Mammary epithelial cell (primary cell): ENCODE measurements at places on chromosomes 12 and 14. TPM values are rescaled to one million over a fixed set of nuclear protein-coding genes. Genes with fewer than 3 reads are reported as not detected.

The SLC5A8 gene
- total RNA-seq, result not detected

The CPNE6 gene
- total RNA-seq, result not detected in 2 replicates

The AKAP6 gene
- 9.2 TPM for total RNA-seq

The SDS gene
- total RNA-seq, result not detected in 2 replicates

The SERPINA5 gene
- 1.7 TPM for total RNA-seq

The PHETA1 gene
- 6.8 TPM for total RNA-seq

The HSPB8 gene
- total RNA-seq, result 4.5 TPM

The FZD10 gene
- total RNA-seq, result 0.09 TPM in 1 of 2 replicates, not detected in the other

The RASSF9 gene
- 13.5 TPM for total RNA-seq

The PTGDR gene
- not detected for total RNA-seq

The ZFHX2 gene
- total RNA-seq, result 0.17 TPM

The SYNDIG1L gene
- not detected in 2 replicates for total RNA-seq

GRCh38 chr12:5524769-5525436 lies 93.0 kb downstream of the NTF3 start:
- no peak for DNase-seq

- DNase-seq, result no peak
These were observed 453.7 kb downstream of the VRK1 start for GRCh38 chr14:97250931-97251330.

- DNase-seq, result peak; percentile 79
These were observed 61.3 kb upstream of the METAP2 start for GRCh38 chr12:95412482-95413311.

DNA sequence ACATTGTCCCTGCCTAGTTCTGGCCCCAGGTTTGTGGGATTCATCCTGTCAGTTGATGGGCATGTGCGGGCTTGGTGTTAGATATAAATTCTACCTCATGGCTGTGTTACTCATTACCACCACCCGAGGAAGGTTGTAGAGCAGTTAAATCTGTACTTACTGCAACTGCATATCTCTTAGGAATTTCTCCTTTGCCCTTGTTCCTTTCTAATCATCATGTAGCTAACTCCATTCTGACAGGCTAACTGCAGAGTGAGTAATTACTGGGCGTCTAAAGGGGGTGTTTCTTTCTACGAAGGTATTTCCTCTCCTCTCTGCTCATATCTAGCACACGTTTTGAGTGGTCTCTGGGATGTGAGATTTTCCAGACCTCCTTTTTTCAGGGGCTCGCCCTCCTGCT lies 1076.7 kb downstream of the TMTC2 start:
- DNase-seq, result peak; percentile 78

- DNase-seq, result no peak
These were observed 1021.9 kb downstream of the LRFN5 start for GRCh38 chr14:42628602-42629001.

- no peak for DNase-seq
These were observed 21.1 kb downstream of the OR6J1 start for GRCh38 chr14:22623047-22623446.

DNA sequence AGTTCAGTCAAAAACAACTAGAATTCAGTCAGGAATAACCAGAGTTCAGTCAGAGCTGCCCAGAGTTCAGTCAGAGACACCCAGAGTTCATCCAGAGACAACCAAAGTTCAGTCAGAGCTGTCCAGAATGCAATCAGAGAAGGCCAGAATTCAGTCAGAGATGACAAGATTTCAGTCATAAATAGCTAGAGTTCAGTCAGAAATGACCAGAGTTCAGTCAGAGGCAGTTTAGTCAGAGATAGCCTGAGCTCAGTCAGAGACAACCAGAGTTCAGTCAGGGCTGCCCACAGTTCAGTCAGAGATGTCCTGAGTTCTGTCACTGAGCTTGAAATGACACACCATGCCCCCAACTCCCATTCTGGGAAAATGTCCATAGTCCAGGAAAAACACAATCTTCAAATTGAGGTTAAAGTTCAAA lies 1102.8 kb downstream of the BCL11B start:
- DNase-seq, result no peak

GRCh38 chr14:90742729-90743128 lies 73.5 kb downstream of the TTC7B start:
- DNase-seq, result no peak

DNA sequence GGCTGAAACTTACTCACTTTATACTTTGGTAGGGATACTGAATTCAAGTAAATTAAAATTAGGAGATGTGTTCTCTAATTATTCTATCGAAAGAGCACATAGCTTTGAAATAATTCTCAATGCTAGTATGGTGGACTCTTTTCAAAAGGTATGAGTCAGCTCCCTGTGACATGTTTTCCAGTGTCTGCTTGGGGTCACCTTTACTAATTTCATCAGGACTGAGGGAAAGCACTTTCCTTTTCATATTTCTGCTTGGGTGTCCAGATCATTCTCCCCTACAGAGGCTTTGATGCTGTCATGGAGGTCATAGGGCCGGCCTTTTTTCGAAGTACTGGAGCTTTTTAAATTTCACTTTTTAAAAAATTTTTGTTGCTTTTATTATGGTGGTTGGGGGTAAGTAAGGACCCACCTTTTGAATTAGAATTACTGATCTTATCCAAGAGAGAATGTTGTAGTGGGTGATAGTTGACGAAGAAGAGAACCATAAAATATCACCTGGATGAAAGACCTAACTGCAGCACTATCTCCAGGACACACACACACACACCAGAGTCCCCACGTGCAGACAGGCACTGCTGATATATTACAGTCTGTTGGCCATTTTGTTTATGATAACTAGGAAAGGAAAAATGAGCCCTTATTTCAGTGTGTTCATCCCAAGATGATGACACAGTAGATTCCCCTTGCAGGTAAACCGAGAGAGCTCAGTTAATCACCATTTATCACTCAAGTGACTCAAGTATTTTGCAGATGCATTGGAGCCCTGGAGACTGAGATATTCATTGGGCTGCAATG lies 558.6 kb downstream of the DIO2 start:
- DNase-seq, result no peak

DNA sequence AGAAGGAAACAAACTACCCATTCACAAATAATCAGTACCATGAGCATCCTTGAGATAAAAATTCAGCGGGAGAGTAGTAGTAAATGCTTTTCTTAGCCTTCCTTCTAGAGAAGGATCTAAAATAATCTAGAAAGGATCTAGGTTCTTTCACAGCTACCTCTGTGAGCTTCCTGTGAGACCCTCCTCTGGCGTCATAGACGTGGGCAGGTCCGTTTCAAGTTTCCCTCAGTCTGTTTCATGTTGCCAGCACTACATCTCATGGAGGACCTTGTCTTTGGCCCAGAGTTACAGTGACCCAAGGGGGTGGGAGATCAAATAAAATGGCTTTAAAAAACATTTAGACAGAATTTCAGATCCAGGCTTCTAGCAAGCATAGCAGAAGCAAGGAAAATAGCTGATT lies 13.6 kb downstream of the DAAM1 start:
- no peak for DNase-seq

GRCh38 chr14:68987653-68988036 lies 8.5 kb upstream of the ACTN1 start:
- no peak for DNase-seq

DNA sequence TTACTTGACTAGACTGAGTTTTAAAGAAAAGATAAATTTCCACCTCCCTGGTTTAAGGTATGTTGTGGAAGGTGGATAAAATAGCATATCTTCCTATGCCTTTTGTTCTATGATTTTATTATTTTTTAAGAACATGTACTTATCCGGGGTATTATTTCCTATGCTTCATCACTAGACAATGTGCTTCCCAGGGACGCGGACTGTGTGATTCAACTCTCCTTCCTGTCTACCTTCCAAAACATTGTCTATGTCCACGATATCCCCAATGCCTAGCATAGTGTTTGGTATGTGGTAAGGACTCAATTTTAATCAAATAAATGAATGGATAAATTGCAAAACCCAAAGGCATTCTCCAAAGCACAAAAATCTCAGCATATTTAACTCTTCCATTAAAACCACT lies 8.3 kb upstream of the CCND2 start:
- DNase-seq, result no peak

DNA sequence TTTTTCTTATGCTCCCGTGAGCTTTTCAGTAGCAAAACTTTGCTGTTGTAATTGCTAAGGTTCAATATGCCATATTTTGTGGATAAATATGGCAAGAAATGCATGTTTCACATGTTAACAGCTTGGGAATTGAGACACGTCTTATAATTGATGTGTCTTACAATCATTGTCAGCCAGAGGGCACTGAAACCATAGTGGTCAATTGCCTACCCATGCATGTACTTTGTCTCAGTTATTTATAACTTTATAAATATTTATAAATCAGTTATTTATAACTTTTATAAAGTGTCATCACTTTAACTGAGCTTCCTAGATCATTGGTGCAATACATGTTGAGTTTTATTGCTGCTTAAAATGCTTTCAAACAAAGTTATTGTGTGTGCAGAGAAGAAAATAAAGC lies 82.0 kb downstream of the CATSPERB start:
- peak; percentile 27 for DNase-seq

DNA sequence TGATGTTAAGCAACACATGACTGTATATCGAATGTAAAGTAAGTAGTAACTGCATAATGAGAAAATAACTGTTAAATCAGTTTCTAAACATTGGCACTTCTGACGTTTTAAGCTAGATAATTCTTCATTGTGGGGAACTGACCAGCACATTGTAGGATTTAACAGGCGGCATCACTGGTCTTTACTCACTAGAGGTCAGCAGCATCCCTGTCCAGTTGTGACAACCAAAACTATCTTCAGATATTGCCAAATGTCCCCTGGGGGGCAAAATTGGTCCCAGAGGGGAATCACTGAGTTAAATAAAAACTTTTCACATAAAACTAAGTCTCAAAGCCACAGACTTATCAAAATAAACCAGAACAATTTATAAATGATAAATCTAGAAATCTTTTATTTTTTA lies 65.3 kb downstream of the BLTP3B start:
- DNase-seq, result no peak

GRCh38 chr12:121403721-121404120 lies 3.8 kb downstream of the RNF34 start:
- no peak for DNase-seq

GRCh38 chr12:92297405-92297804 lies 151.8 kb upstream of the BTG1 start:
- no peak for DNase-seq

DNA sequence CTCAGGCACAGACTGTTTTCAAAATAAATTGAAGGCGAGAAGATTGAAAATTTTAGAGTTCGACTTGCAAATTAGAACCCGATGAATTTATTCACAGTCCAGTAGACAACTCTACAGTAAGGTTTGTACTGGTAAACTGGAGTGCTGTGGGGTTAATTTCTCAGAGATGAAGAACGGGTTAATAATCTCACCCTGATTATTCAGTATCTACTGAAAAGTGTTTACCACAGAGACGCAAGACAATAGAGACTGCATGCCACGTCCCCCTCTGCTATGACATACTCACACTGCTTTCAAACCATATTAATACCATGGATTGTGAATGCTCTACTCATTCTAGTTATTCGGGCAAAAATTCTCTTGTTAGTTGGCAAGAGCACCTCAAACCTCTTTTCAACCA lies 36.1 kb downstream of the CFL2 start:
- DNase-seq, result peak; percentile 42

- DNase-seq, result no peak
These were observed 91.8 kb upstream of the BCL11B start for GRCh38 chr14:99363616-99364290.

DNA sequence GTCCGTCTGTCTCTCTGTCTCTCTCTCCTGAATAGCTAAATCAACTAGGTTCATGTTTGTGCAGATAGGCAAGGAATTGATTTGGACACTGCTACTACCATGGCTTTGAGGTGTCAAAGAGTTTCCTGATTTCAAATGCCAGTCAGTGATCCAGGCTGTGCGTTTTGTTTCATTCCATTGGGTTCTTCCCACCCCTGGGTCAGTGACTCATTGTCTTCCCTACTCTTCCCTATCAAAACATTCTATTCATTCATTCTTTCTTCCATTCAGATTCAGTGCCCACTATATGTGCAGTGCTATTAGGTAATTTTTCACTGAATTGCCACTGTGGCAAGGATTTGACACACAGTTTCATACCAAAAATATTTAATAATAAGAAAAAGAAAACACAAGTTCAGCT lies 50.4 kb downstream of the RPH3A start:
- DNase-seq, result peak; percentile 52

DNA sequence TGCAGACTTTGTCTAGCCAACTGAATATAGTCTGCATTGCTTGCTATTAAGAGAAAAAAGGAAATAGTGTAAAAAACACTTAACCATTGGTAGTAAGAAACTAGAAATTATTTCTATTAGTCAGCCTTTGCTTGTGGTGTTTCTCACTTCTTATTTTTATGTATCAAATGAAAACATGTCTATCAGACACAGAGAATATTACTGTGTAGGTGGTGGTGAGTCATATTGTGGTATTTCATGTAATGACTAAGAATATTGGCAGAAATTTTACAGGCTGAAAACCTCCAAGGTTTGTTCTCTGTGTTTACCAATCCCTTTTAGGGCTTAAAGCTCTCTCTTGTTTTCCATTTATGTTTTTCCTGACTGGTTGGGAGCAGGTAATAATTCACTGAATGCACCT lies 87.2 kb downstream of the DAAM1 start:
- DNase-seq, result peak; percentile 92

- DNase-seq, result no peak
These were observed 7.9 kb downstream of the MARK3 start for GRCh38 chr14:103393070-103393469.

DNA sequence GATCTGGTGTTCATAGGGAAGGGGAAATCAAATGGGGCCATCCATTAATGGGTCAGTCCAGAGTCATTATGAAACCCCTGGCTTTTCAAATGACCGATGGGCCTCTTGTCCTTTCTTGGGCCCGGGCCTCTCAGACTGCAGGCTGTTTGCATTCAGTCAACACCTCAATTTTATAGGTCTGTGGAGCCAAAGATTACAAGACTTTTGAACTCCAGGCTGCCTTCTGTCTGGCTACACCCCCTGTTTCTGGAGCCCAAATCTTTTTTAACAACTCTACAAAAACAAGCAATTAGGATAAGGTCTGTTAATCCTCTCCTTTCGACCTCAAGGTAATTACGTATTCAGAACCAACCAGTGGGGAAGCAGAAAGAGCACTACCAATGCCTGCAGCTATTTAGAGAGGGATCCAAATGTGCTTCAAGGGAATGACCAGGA lies 35.6 kb downstream of the DUSP6 start:
- DNase-seq, result no peak

DNA sequence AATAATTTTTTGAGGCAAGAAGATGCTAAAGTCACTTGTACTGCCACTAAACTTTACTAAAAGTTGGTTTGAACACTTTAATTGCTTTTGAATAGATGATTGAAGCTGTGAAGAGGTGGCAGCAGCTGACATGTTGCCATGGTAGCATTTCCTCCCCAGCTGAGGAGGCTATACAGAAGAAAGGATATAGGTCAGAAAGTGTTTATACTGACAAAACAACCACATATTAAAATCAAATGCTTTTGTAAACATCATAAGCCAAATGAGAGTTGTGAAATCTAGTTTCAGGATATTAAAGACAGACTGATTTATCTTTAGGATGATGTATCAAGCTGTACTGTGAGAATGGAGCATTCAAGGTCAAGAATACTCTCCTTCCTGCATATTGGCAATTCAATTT lies 41.7 kb downstream of the TSPAN19 start:
- DNase-seq, result no peak

GRCh38 chr14:99562856-99563748 lies 40.9 kb downstream of the CCDC85C start:
- peak; percentile 47 for DNase-seq

- no peak for DNase-seq
These were observed 6.9 kb downstream of the DUSP6 start for GRCh38 chr12:89345376-89345775.
